Stimulated activated CD4-positive, alpha-beta T cell treated with anti-CD3 and anti-CD28 coated beads, TNF-alpha, amount 100 ng/mL, for 24 hours (primary cell): ENCODE measurements at places on chromosomes 2 and 18.

GRCh38 chr2:206353685-206354084 lies 79.2 kb downstream of the ZDBF2 start:
- DNase-seq, result no peak

DNA sequence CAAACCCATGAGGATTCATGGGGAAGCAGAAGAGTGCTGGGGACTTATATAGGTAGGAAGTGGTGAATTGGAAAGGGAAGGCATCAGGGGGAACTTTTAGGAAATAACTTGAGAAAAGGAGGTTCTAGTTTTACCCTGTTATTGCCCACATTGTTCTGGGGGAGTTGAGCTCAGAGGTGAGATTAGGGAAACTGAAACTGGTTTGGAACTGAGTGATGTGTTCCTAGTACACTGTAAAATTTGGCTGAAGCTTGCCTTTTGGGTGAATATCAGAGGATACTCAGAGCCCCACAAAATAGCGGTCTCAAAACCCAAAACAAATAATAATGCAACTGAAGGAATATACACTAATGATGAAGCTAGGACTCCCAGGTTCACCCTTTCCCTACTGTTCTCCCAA lies 39.6 kb upstream of the APOB start:
- no peak for DNase-seq

- no peak for DNase-seq
These were observed at the start of gene KLHL41 for GRCh38 chr2:169509298-169509885. KLHL41 (plus strand) TSS chr2:169509702; CDS start chr2:169509779, 77 bp downstream.

- no peak for DNase-seq
These were observed 50.6 kb upstream of the MAPRE2 start for GRCh38 chr18:34990597-34990996.

DNA sequence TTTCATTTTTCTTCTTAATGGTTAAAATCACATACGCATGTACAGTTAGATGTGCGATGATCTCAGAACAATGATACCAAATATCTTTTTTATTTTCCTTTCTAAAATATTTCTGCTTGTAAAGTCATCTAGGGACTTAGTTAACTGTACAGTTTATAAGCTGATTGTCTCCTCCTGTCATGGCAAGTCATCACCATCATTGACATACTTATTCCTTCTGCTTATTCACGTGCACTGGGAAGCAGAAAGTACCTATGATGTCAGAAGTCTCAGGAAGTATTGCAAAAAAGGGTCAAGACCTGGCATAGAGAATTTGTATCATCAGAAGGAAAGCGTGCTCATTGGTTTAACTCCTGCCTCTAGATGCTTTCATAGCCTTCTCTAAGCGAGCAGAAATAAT lies 154.2 kb downstream of the DSC3 start:
- DNase-seq, result no peak

GRCh38 chr18:55353806-55354205 lies 234.2 kb downstream of the TCF4 start:
- DNase-seq, result no peak

- DNase-seq, result no peak
These were observed 82.1 kb upstream of the POMC start for GRCh38 chr2:25250331-25251070.
